Stimulated activated CD4-positive, alpha-beta T cell treated with anti-CD3 and anti-CD28 coated beads, Interleukin-2, amount 100 ng/mL, for 48 hours (primary cell): ENCODE measurements at places on chromosomes 5 and 9.
A peak's percentile ranks its signal among the peaks of the same experiment; 100 is the strongest.

- no peak for DNase-seq
Observed at GRCh38 chr9:87109231-87109631, 161.9 kb upstream of the GAS1 start.

- no peak for DNase-seq
Observed at GRCh38 chr5:90558344-90559192, at the start of gene ADGRV1. ADGRV1 (plus strand) TSS chr5:90558797; CDS start chr5:90558896, 99 bp downstream.

- DNase-seq, result no peak
Observed at GRCh38 chr9:133154097-133154989, 9.4 kb downstream of the GBGT1 start.

GRCh38 chr9:27541740-27542139 is 12.1 kb upstream of the MOB3B start:
- no peak for DNase-seq

DNA sequence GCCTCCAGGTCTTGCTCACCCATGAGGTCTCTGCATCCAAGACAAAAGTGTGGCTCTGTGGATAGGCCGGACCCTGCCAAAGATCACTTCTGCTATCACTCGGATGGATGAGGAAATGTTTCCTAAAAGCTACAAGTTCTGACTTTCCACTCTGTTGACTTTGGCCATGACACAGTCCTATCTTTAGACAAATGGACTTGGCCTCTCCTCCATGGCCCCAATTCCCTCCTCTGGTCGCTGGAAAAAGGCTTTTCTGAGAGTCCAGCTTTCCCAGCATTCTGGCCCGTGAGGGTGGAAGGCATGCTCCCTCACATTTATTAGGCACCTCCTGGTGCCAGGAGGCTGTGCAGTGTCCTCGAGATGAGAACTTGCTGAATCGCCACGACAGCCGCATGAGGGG is 83.1 kb downstream of the COL27A1 start:
- no peak for DNase-seq

DNA sequence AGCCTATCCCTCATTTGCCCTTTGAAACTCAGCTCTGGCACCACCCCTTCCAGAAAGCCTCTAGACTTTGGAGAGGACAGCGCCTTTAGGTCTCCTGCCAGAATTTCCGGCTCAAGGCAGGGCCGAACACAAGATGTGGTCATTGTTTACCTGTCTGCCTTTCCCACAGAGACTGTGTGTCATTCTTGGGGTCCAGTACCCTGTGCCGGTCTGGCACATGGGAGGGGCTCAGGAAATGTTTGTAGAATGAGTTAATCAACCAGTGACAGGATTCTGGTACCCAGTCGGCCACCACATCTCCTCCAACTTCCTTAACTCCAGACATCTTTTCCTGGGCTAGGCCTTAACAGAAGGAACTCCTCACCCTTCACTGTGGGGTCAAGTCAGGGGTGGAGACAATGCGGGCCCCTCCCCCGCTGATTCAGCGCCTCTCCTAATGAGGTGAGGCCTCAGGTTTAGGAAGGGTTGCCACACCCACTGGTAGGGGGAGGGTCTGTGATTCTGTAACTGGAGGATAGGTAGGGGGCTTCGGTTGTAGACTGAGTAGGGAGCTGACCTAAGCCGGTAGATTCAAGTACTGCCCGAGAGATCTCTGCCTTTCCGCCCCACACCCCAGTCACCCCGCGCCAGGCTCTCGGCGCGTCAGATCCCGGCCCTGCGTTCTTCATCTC is 29.3 kb downstream of the PCDH1 start:
- peak; percentile 51 for DNase-seq

GRCh38 chr5:165139721-165140120 is 1634.3 kb downstream of the MAT2B start:
- DNase-seq, result no peak

GRCh38 chr9:107613321-107613720 is 123.8 kb upstream of the KLF4 start:
- no peak for DNase-seq

- DNase-seq, result no peak
Observed at GRCh38 chr5:99900302-99900852, 634.8 kb upstream of the FAM174A start.

- DNase-seq, result no peak
Observed at GRCh38 chr5:138651058-138651766, 76.0 kb upstream of the HSPA9 start.

GRCh38 chr5:59390074-59390659 is 503.4 kb downstream of the PDE4D start:
- peak; percentile 24 for DNase-seq

- DNase-seq, result no peak
Observed at GRCh38 chr5:107646418-107646817, 24.3 kb downstream of the EFNA5 start.

- DNase-seq, result no peak
Observed at GRCh38 chr9:37611961-37612360, 19.6 kb upstream of the TOMM5 start.

DNA sequence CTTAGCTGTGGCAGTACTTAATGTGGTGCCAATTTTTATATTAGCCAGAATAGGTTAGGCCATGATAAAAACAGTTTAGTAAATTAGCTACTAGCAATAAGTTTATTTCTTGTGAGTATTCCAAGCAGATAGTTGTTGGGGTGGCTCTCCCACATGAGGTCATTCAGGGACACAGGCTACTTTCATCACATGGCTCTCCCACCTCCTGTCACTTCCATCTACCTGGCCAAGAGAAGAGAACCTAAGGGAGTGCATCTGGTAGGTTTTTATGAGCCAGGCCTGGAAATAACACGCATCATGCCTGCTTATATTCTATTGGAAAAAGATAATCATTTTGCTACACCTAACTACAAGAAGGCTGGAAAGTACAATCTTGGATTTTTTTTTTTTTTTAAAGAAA is 161.4 kb upstream of the CCNH start:
- DNase-seq, result no peak

- DNase-seq, result no peak
Observed at GRCh38 chr5:54981928-54982327, 3.5 kb downstream of the ESM1 start.

DNA sequence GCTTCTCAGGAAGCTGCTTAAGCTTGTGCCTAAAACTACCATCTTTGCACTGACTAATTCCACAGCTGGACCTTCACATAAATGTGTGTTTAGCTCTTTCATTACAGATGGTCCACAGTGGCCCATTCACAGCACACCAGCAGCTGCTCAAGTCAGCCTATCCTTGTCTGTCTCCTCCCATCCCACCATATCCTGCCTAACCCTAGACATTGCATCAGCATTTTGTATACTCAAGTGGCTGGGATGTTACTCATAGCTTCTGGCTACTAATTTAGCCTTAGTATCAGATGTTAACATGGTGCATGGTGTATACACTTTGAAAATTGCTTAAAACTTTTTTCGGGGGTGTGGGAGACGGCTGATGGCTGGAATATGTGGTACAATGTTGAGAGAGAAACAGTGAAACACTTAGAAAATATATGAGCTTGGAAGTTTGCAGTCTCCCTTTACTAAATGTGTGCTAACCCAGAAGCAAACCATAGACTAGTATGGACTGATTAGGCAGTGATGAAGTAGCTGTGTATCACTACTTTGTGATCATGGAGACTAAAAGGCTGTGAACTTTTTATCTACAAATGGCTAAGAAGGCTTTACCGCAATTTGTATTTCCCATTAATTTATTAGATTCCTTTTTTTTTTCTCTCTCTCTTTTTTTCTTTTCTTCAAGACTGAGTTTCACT is 83.1 kb downstream of the JMY start:
- DNase-seq, result no peak

DNA sequence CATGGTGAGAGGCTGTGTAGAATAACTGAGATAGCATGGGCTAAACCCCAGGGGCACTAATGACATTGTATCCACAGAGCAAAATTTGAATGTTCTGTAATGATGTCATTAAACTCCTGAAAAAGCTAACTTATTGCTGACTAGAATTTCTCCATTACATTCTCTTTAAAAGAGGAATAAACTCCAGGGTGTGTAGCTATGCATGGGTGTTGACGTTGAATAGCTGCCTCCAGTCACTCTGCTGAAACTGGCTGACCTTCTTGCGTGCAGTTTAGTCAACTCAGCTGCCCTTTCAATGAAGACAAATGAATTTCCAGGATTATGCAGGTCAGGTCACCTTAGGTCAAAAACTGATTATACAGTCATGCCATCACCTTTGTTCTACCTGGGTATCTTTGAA is 617.5 kb upstream of the WWC1 start:
- DNase-seq, result no peak

DNA sequence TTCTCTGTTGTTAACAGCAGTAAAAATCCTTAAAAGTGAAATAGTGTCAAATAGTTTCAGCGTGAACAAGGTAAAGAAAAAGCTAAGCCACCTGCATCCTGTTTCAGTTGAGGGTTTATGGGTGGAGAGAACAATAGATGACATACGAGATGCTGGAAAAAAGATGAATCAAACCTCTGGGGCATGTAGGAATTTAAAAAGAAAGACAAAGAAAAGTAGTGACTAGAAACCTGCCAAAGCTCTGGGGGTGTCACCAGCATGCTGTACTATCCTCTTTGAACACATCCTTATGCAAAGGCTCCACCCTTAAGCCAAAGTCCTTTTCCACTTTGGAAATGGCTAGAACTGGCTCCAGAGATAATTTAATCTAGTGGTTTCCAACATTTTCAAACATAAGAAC is 22.2 kb downstream of the SCAI start:
- no peak for DNase-seq

GRCh38 chr5:17290540-17290974 is 73.1 kb downstream of the BASP1 start:
- no peak for DNase-seq

GRCh38 chr9:98520221-98520960 is 188.3 kb downstream of the GABBR2 start:
- no peak for DNase-seq

GRCh38 chr5:67012171-67012570 is 184.4 kb downstream of the CD180 start:
- DNase-seq, result no peak

DNA sequence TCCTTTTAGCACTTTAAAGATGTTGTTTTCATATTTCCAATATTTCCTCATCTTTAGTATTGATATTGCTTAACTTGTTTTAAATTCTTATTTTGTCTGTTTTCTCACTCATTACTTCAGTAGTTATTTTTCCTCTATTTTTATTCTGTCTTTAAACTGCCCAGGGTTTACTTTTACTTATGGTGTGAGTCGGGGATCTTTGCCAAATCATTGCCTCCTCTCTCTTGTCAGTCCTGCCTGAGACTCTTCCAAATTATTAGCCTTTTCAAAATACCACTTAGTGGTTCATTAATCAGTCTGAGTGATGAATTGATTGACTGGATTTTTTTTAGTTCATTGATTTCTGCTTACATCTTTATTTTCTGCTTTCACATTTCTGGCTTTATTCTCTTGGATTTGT is 72.9 kb downstream of the SH3GL2 start:
- no peak for DNase-seq

GRCh38 chr9:92947268-92948037 is at the start of gene FGD3:
FGD3 (plus strand) TSS chr9:92947523; CDS start chr9:92976257, 28,734 bp downstream.
- no peak for DNase-seq

DNA sequence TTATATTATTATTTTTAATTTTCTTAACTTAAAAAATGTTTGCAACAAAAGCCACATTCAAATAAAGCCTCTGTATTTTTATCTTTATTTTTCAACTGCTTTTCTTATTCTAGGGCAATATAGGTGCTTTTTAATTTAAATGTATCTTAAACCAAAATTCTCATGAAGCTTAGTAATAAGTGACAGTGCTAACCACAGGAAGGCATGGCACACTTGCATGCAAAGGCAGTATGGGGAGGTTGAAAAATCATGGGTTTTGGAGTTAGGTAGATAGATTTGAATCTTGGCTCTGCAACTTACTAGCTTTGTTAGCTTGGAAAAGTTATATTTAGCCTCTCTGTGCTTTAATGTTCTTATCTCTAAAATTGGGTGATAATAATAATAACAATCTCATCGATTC is 458.0 kb downstream of the DMAC1 start:
- DNase-seq, result no peak

- no peak for DNase-seq
Observed at GRCh38 chr5:2387634-2388325, 363.7 kb downstream of the IRX2 start.

DNA sequence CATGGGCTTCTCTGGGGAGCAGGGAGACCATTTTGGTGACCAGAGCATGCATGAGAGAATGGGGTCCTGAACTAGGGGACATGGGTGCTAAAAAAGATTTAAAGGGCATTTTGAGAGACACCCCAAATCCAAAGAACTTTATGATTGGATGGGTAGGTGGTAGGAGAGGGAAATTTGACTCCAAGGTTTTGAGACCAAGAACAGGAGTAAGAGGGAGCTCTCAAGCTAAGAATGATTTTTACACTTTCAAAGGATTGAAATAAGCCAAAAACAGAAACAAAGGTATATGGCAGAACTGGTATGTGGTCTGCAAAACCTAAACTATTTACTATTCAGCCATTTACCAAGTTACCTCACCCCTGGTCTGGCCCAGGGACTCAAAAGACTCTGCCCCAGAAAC is 318.2 kb upstream of the CLINT1 start:
- DNase-seq, result no peak

GRCh38 chr9:130459941-130460669 is 15.3 kb downstream of the ASS1 start:
- no peak for DNase-seq

- DNase-seq, result no peak
Observed at GRCh38 chr9:92763721-92764380, 782 bp downstream of the BICD2 start.

GRCh38 chr9:107447834-107448233 is 41.7 kb downstream of the KLF4 start:
- DNase-seq, result no peak

GRCh38 chr5:34584165-34584564 is 72.0 kb upstream of the RAI14 start:
- DNase-seq, result no peak
